ENCODE measurements at places on chromosomes 1 and 21.
A peak's percentile ranks its signal among the peaks of the same experiment; 100 is the strongest.

- no peak for DNase-seq
These were observed 103.1 kb downstream of the RPS6KC1 start for GRCh38 chr1:213154056-213154685.

GRCh38 chr1:74205266-74205665 is 7.2 kb downstream of the FPGT start:
- DNase-seq, result no peak

GRCh38 chr1:195686764-195687163 is 921.5 kb downstream of the KCNT2 start:
- no peak for DNase-seq

DNA sequence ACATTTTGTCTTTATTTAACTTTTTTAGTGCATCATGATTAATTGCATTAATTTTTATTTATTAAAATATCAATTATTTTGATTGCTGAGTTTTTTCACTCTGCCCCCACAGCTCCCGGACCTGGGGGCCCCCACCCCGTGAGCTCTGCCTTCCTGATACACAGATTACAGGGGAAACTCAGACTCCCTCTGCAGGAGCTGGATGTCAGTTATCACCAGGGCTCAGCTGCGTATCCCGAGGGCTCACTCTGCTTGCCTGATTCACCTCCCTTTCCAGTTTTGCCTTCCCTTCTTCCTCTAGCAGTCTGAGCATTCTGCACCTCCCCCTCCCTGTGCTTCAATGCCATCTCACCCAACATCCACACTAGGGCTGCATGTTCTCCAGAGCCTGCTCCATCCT is 98.2 kb downstream of the ATP1A1 start:
- DNase-seq, result no peak

- no peak for DNase-seq
These were observed 36.0 kb downstream of the PABPC4 start for GRCh38 chr1:39540504-39541031.

GRCh38 chr1:221816899-221817298 is 75.0 kb upstream of the DUSP10 start:
- DNase-seq, result peak; percentile 98

- no peak for DNase-seq
These were observed 31.3 kb downstream of the VTCN1 start for GRCh38 chr1:117179471-117179870.

- peak; percentile 2 for DNase-seq
These were observed 804.6 kb upstream of the CXADR start for GRCh38 chr21:16708101-16708835.

- DNase-seq, result peak; percentile 14
These were observed 6.8 kb downstream of the MIER1 start for GRCh38 chr1:66931590-66931989.

DNA sequence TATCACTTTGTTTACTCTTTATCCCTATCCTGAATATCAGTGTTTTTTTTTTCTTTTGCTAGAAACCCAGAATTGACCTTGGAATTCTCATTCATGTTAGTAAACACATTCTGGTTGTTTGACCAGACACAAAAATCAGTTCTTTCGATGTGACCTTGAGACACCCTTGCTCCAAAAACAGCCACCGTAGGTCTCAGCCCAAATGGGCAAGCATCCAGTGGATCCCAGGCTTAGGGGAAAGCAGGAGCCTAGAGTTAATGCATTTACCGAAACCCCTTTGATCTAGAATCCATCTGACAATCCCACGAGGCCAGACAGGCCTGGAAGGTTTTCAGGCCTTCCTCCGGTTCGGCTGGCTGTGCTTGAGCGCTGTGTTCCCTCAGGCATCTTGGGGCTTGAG is 47.6 kb downstream of the IRF2BP2 start:
- no peak for DNase-seq

- no peak for DNase-seq
These were observed 147.1 kb downstream of the SLC45A1 start for GRCh38 chr1:8465013-8465412.

DNA sequence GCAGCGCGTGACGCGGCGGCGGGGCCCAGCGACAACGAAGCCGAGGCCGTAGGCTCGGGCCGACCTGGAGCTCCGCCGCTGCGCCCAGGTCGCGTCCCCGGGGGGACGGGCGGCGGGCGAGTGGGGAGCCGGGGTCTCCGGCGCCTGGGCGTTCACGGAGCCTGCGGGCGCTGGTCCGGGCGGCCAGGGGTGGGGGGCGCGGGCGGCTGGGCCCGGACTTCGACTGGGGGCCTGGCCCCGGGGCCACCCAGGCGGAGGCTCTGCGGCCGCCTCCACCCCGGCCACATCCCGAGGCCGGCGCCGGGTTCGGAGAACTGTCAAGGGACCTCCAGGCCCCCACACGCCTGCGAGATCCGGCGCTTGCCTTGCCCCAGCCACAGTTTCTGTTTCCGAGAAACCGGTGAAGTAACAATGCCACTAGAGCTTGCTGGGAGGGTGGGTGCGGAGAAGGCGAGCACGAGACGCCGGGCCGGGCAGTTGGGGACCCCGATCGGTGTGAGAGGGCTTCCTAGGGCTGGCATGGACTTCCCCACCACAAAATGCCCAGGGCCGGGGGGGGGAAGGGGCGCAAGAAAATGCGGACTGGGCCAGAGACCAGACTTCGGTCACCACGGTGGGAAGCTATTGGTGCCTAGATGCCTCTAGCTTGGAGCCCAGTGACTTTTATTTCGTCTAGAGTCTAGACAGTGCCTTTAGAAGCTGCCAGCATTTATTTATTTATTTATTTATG is 501 bp downstream of the FBXO6 start:
- peak; percentile 33 for DNase-seq

DNA sequence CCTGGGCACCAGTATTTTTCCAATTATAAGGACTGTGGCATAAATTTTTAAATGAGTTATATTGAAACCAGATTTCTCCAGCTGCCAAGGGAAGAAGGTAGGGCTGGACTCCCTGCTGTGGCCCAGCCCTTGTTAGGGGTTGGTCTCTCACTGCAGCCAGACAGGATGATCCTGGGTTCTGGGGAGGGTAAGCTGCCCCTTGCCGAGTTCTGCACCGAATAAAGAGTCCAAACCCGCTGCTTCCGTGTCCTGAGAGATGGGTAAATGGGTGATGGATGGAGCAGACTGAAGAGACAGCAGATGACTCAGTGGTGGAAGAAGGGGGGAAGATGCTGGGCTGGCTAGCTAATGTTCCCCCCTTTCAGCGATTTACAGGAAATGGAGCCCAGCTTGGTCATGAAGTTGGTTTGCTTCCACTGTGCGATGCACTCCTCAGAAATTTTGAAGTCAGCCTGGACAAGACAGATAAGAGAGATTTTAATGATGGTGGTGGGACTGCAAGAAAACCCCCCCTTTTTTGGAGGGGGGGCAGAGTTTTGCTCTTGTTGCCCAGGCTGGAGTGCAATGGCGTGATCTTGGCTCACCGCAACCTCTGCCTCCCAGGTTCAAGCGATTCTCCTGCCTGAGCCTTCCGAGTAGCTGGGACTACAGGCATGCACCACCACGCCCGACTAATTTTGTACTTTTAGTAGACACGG is 41.4 kb downstream of the YARS1 start:
- peak; percentile 42 for DNase-seq

DNA sequence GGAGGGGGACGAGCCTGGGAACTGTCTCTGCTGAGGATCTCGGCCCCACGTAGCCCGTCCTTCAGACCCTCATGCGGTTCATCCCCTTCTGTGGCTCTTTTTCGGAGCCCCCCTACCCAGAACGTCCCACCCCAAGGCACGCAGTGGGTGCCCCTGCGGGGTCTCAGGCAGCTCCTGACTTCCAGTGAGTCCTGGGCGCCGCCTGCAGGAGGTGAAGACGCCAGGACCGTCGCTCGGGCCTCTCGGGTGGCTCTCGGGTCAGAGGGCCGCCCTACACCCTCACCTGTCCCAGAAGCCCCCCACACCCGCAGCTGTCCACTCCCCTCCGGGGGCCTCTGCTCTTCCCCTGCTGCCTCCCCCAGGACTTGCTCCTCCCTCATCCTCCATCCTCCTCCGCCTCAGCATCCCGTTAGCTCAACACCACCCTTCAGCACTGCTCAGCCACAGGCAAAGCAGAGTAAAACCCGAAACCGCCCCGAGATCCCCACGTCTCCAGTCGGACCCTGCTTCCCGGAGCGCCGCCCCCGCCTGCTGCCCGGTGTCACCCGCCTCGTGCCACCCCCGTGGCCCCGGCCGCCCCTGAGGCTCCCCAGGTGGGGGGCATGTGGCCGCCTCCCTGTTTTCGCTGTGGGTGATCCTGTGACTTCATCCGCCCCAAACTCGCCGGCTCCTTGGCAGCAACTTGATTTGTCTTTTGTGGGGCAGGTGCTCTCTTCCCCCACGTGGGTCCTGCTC is 13.3 kb upstream of the POFUT2 start:
- DNase-seq, result no peak

DNA sequence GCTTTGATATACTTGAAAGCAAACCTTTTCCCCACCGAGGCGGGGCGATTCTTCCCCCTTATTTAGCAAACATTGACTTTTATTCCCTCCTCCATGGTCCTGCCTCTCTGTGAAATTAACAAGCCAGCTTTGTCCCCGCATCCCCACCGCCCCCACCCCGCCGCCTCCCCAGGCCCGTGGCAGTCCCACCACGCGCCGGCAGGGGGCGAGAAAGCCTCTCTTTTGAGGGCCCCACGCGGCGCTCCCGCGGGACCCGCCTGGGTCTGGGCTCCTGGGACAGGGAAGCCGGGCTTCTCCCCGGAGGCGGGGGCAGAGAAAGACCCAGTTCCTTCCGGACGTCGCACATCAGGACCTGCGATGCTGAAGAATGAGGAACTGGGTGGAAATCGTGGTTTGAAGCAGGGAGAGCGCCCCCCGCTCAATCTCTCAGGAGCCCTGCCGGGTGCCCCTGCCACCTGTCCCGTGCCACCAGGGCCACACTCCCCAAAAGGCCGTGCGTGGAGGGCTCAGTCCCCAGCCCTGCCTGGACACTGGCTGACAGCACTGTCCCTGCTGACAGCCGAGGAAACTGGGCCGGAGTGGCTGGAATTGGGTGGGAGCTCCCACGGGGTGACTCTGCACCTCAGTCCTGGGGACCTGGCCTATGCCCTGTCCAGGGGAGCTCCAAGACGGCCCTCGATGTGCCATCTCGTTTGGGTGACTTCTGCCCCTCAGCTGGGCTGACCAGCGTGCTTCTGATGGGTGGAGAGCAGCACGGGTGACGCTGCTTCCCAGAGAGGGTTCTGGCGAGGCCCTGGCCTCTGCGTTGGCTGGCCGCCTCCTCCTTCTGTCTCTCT is 8.6 kb upstream of the ACTRT2 start:
- peak; percentile 9 for DNase-seq

DNA sequence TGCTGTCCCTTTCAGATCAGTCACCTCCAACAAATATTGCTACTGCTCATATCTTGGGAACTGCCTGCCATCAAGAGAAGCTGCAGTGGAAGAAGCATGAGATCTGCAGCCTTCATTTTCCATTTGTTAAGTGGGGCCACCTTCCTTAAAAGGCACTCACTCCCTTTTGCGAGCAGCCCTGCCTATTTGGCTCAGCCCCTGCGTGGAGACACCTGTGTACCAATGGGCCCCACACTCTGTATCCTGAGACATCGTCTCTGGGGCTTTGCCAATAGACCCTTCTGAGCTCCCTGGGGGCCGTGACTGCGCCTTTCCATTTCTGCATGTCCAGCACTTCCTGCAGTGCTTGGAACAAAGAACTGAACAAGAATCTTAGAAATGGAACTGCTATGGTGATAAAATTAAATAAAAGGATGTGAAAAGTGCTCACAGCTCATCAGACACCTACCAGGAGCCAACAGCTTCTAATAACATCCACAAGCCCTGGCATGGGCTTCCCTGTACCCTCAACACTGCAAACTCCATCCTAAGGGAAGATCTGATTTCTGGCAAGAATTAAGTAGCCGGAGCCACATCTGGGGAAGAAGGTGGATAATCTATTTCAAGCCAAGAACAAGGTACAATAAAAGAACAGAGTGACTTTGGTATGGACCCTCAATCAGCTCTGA is 36.7 kb downstream of the PARP1 start:
- DNase-seq, result no peak

- DNase-seq, result no peak
These were observed 1.7 kb downstream of the SEMA6C start for GRCh38 chr1:151144474-151145303.

- no peak for DNase-seq
These were observed 111.1 kb downstream of the ATP1B1 start for GRCh38 chr1:169217636-169218035.

DNA sequence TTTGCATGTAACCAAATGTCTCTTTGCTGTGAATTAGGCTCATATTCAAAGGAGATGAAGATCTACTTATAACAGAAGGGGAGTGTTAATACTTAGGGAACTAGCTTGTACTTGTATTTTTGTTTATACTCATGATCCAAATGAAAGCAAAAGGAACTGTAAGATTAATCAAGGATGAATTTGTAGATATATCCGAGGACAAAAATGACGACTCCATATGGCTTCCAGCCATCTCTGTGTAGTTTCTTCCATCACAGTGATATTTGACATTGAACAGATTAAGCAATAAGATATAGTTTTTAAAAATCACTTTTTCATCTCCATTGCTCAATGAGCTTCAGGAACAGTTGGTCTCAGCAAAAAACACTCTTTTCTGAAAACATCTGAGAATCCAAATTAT is 257.4 kb upstream of the CAMK1G start:
- DNase-seq, result no peak

GRCh38 chr1:37667023-37667671 is 25.2 kb upstream of the CDCA8 start:
- no peak for DNase-seq

- DNase-seq, result peak; percentile 91
These were observed 3.4 kb upstream of the PLEKHM2 start for GRCh38 chr1:15680561-15681348.

DNA sequence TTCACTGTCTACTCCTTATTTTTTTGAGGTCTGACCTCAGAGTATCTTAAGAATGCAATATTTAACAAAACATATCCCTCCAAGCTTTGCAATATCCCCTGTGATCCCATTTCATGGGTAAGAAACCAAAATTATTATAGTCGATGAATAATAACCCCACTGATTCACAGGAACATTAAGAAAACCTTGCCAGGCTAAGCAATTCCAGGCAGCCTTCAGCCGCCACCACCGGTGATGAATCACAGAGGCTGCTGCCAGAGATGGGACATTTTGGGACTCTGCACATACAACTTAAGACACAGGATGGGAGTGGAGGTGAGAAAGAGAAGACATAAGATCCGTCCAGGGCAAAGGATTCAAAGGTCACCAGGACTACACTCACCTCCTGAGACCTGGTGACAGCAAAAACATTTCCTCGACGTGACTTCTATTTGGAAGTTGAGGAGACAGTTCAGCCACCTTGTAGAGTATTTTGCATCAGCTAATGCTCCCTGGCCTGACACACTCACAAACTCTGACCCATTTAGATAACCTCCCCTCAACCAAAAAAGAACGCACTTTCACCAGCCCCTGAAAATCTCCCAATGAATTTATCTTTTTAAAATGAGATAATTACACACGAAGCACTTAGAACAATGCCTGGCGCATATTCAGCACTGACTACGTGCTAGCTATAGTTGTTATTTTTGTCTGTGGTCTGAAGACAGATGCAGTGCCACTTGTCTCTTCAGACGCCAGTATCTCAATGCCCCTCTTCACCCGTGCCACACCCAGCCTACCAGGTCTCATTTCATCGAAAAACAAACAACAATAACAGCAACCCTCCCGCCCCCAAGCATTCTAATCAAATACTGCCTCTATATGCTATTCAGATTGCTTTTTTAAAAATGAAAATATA is 17.8 kb upstream of the OVAAL start:
- DNase-seq, result peak; percentile 46

- DNase-seq, result no peak
These were observed 23.1 kb upstream of the PDPN start for GRCh38 chr1:13560541-13560940.

All from kidney tubule cell (primary cell).